NCI-H146 (cell line): ENCODE measurements at places on chromosomes 6 and 20.

GRCh38 chr20:57667924-57668782 is 41.7 kb downstream of the PMEPA1 start:
- no peak for DNase-seq

- no peak for DNase-seq
Observed at GRCh38 chr6:166684170-166684569, 57.1 kb upstream of the RPS6KA2 start.

- no peak for DNase-seq
Observed at GRCh38 chr20:56988446-56988845, 278.0 kb downstream of the BMP7 start.

DNA sequence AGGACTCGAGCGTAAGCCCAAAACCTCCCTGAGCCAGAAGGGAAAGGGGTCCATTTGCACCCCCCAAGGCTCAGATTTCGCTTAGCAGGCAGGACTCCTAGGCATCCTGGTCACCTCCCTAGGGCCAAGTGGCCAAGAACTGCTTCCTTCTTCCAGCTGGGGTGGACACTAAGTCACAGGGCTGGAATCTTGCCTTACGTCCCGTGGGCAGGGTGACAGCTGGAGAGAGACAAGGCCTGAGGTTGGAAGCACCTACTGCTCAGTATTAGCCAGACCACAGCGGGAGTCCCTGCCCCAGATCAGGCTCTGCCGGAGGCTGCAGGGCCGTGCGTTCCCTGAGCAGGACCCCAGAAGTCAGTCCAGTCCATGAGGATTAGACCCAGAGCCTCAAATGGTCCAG is 19.7 kb downstream of the LAMA5 start:
- no peak for DNase-seq

DNA sequence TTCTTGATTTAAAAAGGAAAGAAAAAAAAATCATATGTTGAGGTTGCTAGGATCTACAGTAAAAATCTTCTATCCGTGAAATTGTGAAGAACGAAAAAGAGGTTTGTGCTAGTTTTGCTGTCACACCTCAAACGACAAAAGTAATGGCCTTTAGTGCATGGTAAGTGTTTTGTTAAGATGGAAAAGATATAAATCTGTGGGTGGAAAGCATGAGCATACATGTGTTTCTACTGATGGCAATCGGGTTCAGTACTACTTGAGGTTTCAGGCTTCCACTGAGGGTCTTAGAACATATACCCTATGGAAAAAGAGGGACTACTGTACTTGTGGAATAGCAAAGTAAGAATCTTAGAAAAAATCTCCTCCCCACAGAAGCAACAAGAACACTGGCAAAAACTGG is 58.0 kb downstream of the AHI1 start:
- DNase-seq: no peak

GRCh38 chr20:31508517-31509244 is 5.6 kb upstream of the HM13 start:
- DNase-seq: no peak

GRCh38 chr6:3079682-3080081 is 11.4 kb downstream of the RIPK1 start:
- DNase-seq: no peak

DNA sequence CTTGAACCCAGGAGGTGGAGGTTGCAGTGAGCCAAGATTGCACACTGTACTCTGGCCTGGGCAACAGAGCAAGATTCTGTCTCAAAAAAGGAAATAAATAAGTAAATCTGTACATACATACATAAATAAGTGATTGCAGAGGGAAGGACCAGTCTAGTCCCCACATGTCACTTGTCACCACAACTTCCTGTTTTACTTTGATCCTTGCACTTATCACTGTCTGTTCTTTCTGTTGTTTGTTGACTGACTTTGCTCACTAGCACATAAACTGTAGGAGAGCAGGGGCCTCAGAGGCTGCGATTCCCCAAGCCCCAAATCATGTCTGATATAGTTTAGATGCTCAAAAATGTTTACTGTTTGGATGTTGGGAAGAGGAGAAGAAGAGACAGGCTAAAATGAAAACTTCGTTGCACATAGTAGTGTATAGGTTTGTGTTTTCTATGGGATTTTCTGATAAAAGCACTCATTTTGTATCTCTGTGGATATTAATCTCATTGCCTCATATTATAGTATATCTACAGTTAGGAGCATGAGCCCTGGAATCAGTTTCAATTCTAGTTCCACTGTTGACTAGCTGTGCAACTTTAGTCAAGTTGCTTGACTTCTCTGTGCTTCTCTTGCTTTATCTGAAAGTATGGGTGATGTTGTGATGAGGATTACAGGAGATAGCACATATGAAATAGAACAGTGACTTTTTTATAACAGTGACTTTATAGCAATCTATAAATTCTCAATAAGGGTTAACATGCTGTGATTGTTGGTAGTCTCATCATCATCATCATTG is 165.0 kb downstream of the TBC1D7 start:
- DNase-seq: no peak

GRCh38 chr6:135196739-135197510 is 15.8 kb downstream of the MYB start:
- no peak for DNase-seq

GRCh38 chr6:75285283-75285639 is 669 bp upstream of the TMEM30A start:
- no peak for DNase-seq

DNA sequence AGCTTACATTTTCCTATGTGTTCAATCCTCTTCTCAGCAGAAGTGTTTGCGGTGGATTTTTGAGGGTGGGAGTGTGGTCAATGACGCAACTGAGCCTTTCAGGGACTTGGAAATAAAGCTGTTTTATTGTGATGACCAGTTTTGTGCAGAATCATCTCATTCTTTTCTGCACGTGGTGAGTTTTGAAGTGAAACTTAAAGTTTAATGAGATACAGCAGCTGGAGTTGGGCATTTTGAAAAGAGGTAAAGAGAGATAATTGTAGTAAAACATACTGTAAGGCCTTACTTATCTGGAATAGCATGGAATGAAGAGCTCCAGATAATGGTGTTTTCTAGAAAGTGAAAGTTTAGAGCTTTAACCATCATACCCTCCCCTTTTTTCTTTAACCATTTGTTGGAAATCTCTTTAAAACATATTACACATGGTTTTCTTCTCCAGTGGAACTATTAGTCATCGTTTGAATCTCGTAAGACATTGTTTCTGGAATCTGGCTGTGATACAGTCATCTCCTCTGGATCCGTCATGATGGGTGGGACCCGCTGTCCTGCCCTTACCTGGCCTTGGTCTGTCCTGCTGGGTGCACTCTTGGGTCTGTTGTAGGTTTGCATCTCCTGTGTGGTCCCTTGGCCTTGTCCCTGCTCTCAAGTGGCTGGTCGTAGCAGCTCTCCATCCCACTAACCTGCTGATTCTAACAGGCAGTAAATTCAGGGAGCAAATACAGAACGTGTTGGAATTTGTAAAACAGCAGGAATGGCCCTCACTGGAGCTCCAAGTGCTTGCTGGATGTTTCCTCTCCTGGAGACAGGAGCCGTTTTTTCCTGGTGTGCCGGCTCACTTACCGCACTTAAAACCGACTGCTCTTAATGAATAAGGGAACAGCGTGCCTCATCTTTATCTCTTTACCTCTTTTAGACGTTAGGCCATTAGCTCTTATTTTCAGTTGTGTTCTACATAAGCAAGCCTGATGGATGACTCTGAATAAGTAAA is 29.8 kb downstream of the UST start:
- DNase-seq: peak; percentile 35

DNA sequence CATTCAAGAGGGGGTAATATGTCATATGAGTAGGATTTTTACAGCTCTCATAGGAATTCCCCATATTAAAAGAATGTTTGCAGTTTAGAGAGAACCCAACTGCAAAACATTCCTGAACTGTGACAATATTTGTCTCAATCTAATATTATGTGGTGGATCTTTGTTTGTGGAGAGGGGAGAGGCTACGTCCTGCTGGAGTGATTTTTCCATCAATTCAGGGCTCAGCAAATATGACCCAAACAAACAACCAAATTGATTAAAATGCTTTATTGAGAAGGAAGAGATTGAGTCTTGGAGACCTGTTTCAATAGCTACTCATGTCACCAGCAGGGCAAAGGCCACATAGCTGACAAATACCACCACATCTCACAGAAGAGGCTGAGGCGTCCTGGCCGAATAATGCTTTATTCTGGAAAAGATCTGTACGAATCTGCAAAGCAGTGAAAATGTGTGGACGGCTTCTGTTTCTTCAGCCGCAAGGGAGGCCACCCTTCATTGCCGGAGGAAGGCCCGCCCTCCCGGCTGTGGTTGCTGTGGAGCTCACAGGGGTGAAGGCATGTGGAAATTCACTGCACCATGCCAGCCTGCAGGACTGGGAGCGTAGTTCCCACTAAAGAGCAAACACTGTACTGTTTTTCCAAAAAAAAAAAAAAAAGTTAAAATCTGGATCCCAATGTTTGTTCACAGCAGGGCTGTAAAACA is 89.7 kb upstream of the QKI start:
- peak; percentile 75 for DNase-seq

DNA sequence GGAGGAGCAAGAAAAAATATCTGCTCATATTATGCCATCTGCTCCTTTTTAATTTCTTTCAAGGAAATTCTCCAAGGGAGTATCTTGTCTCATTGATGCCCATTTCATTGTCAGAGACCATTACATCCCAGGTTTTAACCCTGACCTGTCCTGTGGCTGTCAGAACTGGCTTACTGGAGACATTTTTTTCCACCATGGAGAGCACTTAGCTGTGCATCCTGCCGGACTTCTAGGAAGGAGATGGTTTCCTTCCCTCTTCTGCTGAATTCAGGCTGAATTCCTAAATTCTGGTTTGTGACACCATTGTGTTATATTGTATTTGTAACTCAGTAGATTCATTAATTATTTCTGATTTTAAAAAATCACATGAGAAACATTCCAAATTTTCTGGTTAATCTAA is 70.3 kb downstream of the NKAIN2 start:
- no peak for DNase-seq

DNA sequence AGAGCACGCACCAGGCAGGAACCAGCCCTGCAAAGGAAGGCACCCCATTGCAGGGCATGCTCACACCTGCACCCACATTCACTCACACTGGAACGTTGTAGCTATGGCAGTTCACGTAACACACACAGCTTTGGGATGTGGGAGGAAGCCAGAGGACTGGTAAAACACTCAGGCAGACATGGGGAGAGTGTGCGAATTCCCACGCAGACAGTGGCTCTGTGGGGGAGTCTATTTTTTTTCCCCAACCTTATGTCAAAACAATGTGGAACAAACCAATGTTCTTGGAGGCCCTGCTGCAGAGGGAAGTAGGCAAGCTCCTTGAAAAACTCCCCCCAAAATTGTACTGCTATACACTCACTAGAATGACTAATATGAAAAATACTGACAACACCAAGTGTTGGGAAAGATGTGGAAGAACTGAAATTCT is 91.0 kb downstream of the PPP1R14C start:
- no peak for DNase-seq

DNA sequence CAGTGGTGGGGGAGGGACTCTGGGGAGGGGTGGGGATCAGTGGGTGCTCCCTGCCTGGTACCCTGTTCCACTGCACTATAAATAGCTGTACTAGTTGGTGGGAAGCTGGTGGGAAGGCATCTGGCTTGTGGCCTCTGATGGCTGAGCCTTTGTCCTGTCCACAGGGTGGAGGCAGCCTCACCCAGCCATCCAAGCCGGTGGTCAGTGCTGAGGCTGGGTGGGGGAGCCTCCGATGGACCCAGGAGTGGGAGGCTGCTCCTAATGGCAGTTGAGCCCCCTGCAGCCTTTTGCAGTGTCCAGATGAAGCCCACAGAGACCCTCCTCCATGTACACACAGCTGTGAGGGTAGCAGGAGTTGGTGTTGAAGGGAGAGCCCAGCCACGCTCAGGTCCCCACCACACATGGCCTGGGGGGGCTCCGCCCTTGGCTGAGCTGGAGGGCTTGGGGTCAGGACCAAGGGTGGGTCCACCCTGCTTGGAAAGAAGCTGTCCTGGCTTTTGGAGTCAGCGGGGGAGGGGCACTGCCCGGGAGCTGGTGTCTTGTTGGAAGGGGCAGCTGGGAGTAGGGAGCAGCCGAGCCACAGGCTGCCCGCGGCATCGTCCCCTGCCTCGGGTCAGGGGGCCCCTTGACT is 2.5 kb downstream of the PPDPF start:
- DNase-seq: no peak

GRCh38 chr20:44309763-44310663 is 989 bp downstream of the FITM2 start:
- DNase-seq: no peak

DNA sequence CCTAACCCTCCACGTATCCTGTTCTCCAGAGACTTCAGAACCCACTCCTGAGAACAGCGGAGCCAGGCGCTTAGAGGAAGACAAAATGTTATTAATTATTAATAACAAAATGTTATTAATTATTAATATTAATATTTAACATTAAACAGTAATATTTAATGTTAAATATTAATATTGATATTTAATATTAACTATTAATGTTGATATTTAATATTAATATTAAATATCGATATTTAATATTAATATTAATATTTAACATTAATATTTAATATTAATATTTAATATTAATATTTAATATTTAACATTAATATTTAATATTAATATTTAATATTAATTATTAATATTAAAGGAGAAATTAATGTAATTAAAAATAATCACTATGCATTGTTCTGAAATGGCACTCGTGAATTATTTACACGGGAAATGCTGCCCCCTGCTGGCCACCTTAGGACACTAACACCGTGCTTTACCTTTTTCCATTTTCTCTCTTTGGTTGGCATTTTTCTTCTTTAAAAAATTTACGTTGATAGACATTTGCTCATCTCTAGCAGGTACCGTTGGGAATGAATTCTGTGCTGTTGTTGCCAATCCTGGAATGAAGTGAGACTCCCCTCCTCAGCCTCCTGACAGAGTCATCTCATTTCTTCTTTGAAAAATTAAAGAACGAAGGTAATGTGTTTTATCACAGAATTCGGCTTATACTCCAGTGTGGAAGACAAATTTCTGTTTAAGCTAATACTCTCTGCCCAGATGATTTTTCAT is 7.5 kb upstream of the GGTLC1 start:
- peak; percentile 54 for DNase-seq

DNA sequence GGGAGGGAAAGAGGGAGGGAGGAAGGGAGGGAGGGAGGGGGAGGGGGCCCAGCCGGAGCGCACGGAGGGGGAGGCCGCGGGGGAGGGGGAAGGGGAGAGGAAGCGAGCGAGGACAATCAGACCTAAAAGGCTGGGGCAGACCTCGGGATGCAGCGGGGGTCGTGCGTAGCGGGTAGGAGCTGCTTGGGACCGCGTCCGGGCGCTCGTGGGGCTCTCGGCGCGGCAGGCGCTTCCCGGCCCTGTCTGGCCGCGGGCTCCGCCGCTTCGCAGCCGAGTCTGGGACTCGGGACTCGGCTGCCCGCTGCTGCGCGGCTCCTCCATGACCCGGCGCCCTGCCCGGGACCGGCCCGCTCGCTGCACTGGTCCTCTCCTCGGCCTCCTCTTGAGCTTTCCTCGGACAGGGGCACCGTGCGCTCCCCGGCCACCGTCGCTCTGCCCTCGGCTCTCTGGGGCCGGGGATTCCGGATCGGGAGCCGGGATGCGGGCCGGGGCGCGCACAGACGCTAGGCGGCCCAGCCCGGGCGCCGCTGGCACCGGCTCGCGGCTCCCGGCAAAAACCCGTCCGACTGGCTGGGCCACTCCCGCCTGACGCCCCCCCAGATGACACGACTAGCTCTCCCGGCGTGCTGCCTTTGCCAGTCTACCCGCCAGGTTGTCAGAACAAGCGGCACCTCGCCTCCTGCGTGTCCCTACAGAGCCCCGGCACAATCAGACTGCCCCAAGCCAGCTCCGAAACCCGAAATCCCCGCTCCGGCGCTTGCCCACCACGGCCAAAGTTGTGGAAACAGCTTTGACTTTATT is 2.2 kb downstream of the TFAP2A start:
- peak; percentile 97 for DNase-seq
